ENCODE measurements at places on chromosomes 6 and 20.

GRCh38 chr6:29976588-29977424, 34.5 kb downstream of the HLA-A start:
- peak; percentile 86 for DNase-seq

GRCh38 chr20:1165521-1165920, 19.3 kb downstream of the TMEM74B start:
- DNase-seq: no peak

GRCh38 chr20:64151633-64152530, 12.4 kb upstream of the MYT1 start:
- no peak for DNase-seq

- no peak for DNase-seq
Measured at GRCh38 chr6:12034837-12035236, 22.7 kb downstream of the HIVEP1 start.

- no peak for DNase-seq
Measured at GRCh38 chr20:9200196-9200595, 131.3 kb downstream of the PLCB4 start.

DNA sequence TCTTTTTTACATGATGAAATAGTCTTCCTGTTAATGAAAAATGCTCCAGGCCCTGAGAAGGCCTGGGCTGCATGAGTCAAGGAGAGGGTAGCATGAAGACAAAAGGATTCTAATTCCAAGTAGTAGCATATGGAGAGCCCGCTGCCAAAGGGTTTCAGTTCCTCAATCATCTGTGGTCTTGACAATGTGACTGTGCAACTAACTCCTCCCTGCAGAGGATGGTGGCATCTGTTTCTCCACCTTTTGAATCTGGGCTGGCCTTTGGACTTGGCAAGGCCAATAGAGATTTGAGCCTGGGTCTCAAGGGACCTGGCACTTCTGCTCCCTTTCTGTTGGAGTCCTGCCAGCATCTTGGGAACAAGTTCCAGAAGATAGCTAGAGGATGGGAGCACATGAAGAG, 35.1 kb upstream of the ANKEF1 start:
- peak; percentile 15 for DNase-seq

DNA sequence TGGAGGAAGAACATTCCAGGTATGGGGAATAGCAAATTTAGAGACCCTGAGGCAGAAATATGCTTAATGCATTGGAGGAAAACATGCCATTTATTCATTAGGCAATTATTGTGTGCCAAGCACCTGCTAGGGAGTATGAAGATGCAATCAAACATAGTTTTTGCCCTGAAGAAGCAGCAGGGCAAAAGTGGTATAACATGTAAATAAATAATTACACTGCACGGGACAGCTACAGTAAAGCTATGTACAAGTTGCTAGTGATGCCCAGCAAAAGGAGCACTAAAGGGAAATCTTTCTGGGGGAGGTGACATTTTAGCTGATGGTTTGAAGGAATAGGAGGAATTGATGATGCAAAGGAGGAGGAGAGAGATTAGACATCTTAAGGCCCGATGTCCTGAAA, 624 bp upstream of the TJAP1 start:
- DNase-seq: peak; percentile 41

DNA sequence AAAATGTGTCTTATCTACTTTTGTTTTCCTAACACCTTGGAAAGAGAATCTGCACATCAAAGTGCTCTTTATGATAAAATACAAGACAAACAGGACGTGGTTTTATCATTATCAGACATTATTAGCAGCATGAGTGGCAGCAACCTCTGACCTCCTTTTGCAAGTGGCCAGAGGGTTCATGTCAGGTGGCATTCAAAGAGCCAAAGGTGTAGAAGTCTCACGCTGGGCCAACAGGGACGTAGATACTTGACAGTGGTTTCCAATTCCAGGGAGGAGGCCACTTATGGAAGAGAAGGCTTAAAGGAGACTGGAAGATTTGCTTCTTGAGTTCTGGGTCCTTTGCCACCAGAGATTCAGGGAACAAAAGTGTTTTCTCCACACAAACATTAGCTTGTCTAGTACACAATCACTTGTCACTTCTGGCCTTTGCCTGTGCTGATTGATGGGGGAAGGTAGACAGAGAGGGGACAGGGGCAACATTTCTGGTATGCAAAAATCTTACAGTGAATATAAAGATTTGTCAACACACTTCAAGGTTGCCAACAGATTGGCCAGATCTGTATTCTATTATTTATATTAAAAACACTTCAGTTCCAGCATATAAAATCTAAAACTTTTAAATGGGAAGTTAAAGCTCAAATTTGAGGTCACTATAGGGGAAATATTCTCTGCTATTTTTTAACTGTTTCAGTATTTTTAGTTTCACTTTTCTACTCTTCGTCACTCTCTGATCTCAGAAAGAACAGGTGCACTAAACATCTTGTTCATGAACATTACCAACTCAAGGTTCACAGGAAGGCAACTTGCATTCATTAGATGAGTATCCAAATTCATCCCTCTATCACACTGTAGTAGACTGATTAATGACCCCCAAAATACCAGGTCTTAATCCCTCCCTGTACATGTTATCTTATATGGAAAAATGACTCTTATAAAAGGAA, 52.1 kb upstream of the FBXO30 start:
- peak; percentile 38 for DNase-seq

DNA sequence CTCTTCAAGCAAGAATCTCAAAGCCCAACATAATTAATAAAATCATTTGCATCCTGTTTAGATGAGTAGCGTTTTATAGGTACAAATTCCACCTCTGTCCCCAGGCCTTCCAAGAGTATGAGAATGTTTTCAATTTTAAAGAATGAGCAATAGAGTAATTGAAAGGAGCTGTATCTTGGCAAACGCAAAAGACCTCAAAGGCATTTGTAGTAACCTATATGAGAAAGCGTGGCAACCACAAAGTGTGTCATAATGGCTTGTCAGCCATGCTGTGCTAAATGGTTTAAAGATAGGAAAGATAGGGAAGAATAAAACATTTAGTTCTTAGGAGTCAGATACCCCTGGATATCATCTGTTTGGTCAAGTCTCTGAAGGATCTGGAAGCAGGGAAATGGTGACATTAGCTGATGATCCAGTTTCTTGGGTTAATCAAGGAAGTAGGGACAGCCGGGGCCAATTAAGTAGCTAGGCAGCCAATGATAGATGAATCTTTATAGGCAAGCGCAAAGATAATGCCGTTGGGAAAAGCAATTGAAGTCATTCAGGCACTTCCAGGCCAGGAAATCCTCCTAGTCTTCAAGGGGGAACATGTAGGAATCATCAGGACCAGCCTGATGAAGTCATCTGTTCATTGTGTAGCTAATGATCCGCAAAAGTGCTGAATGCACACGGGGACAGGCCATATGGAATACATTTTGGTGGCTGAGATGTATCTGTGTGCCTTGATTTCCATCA, 71.5 kb upstream of the ISM1 start:
- no peak for DNase-seq

DNA sequence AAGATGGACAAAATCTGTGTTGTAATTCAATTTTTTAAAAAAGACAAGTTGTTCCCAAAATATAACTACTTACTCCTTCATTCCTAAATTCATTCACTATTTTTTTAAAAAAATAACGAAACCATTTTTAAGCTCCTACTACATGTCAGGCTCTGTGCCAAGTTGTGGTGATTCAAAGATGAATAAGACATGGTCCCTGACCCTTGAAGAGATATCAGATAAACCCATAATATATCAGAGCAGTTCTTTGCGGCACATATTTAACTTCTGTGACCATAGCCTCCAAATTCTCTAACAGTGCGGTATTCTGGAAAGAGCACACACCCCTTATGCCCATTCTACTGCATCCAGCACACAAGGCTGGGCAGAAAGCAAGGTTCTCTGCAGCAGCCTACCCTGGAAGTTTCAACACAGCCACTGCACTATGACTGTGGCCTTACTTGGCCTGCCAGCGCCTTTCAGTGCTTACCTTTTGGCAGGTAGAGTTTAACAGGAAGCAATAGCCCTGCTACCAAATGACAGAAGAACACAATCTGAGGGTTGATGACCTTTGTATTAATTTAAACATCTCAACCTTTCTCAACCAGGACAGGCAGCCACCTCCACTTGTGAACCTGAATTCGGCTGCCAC, 406.5 kb downstream of the BTBD9 start:
- no peak for DNase-seq

GRCh38 chr20:18188434-18188833, 50.8 kb downstream of the KAT14 start:
- no peak for DNase-seq

GRCh38 chr20:58716476-58717277, 24.1 kb downstream of the NPEPL1 start:
- DNase-seq: no peak

GRCh38 chr20:54062812-54063280, 7.5 kb downstream of the BCAS1 start:
- DNase-seq: peak; percentile 86

DNA sequence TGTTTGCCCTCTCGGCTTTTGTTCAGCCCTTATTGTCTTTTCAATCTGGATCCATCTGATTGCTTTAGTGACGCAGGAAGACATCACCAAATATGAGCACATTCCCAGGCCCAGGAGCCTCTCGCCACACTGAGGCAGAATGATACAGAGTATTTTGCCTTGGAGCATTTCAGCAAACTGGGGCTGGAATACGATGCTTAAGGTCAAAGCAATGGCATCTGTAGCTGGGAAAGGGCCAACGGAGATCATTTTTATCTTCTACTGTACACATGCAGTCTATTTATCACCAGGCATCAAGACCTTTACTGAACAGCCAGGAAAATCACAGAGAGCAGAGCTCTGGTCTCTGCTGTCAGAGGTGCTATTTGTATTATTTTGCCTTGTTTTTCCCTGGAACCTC, 655.3 kb downstream of the RNF144B start:
- no peak for DNase-seq

Data from hematopoietic multipotent progenitor cell treated with erythropoietin and hydrocortisone succinate and interleukin-3 and kit ligand, for 4 days (in vitro differentiated cells).